K562 (cell line): ENCODE measurements at places on chromosomes 1 and 21. TPM values are rescaled to one million over a fixed set of nuclear protein-coding genes. Genes with fewer than 3 reads are reported as not detected.

DNA sequence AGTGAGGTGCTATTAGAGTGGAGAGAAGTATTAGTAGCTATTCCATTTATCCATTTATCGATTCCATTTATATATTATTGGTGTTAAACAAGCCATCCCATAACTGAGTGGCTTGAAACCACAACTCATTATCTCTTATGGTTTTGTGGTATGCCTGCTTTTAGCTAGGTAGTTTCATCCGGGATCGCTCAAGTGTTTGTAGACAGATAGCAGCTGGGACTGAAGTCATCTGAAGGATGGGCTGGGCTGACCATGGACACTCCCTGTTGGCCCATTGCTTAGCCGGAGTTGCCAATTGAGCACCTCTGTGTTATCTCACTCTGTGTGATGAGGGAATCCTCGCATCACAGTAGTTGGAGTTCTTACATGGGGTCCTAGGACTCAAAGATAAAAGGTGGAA, 622.5 kb downstream of the PLA2G4A start:
- no peak for DNase-seq

DNA sequence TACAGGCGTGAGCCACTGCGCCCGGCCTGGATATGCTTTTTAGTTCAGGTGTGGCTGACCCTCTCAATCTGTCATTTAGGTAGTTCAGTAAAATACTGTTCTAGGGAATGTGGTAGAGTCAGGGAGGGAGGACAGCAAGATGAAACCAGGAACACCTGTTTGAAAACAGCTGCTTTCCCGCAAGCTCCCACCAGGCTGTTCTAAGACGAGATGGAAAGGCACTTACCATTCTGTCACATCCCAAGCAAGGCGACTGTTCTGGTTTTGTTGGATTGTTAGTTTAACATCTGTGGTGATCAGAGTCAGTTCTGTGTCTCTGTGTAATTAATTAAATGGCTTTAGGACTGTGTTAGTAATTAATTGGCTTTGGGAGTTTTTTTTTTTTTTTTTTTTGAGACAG, 2.9 kb downstream of the CHAF1B start:
- DNase-seq, result no peak

The THEM5 gene
- not detected in 2 replicates for total RNA-seq

DNA sequence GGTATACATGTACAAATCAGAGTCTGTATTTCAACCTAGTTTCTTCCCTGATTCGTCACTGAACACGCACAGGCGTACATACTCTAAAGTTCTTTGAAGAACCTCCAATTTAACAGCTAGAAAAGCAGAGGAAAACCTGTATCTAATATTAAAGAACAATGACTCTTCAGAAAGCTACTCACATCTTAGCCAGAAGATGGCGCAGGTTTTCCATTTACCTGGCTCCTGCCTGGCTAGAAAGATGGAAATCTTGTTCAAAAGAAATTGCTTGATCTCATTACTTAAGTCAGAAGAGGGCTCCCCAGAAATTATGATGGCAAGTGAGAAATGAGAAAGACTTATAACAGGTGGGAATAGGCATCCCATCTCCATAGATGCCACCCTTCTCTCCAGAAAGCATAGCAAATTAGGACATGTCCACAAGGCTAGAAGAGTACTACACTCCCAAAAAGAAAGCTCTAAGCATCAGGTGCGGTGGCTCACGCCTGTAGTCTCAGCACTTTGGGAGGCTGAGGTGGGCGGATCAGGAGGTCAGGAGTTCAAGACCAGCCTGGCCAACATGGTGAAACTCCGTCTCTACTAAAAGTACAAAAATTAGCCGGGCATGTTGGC, 19.0 kb upstream of the L1TD1 start:
- DNase-seq, result peak; percentile 46

DNA sequence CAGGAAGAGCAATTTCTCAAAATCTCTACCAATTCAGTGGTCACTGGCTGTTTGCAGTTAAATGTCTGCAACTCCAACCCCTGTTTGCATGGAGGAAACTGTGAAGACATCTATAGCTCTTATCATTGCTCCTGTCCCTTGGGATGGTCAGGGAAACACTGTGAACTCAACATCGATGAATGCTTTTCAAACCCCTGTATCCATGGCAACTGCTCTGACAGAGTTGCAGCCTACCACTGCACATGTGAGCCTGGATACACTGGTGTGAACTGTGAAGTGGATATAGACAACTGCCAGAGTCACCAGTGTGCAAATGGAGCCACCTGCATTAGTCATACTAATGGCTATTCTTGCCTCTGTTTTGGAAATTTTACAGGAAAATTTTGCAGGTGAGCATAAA, 167.2 kb downstream of the CRB1 start:
- DNase-seq, result no peak

DNA sequence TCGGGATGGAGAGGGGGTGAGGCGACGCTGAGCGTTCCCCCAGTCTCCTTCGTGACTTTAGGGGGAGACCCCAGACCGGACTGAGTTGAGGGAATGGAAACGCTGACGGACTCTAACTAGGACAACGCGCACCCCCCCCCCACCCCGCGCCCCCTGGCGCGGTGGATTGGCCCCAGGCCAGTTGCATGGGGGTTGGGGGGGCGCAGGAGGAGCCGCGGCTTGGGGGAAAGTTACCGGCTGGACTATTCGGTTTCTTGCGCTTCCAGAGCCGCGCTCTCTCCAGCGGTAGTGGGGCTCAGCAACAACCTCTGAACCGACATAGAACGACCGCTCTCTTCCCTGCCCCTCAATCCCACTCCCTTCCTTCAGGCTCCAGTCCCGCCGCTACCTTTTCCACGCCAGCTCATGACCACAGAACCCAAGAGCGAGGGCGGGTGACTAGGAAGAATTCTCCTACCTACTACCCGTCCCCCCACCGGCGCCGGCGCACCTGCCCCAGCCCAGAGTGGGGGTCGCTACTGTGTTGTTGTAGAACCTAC, 694 bp downstream of the ZBTB7B start:
- peak; percentile 51 for DNase-seq

GRCh38 chr1:172679000-172679772, 20.3 kb downstream of the FASLG start:
- no peak for DNase-seq

The RGS4 gene
- not detected in 2 replicates for total RNA-seq

GRCh38 chr21:33373451-33373850, 29.8 kb upstream of the IFNGR2 start:
- no peak for DNase-seq
